ENCODE measurements at places on chromosomes 7 and 10. TPM values are rescaled to one million over a fixed set of nuclear protein-coding genes. Genes with fewer than 3 reads are reported as not detected.

GRCh38 chr7:137948083-137948844 lies 53.6 kb downstream of the CREB3L2 start:
- DNase-seq = no peak

GRCh38 chr7:102811942-102812678 lies 63.3 kb downstream of the FAM185A start:
- no peak for DNase-seq

GRCh38 chr7:51080622-51081269 lies 235.9 kb downstream of the COBL start:
- DNase-seq = no peak

The EMX2 gene
- total RNA-seq = not detected

DNA sequence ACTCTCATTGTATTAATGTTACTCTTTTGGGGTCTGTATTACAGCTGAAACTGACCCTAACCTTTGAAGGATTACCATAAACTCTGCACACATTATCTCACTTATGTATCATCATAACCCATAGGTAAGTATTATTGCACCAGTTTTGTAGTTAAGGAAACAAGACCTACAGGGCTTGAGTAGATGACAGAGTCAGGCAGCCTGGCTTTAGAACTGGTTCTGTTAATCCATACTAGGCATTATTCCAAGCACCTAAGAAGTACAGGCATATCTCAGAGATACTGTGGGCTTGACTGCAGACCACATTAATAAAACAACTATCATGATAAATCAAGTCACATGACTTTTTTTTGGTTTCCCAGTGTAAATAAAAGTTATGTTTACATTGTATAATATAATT lies 17.1 kb upstream of the AKR1B1 start:
- no peak for DNase-seq

DNA sequence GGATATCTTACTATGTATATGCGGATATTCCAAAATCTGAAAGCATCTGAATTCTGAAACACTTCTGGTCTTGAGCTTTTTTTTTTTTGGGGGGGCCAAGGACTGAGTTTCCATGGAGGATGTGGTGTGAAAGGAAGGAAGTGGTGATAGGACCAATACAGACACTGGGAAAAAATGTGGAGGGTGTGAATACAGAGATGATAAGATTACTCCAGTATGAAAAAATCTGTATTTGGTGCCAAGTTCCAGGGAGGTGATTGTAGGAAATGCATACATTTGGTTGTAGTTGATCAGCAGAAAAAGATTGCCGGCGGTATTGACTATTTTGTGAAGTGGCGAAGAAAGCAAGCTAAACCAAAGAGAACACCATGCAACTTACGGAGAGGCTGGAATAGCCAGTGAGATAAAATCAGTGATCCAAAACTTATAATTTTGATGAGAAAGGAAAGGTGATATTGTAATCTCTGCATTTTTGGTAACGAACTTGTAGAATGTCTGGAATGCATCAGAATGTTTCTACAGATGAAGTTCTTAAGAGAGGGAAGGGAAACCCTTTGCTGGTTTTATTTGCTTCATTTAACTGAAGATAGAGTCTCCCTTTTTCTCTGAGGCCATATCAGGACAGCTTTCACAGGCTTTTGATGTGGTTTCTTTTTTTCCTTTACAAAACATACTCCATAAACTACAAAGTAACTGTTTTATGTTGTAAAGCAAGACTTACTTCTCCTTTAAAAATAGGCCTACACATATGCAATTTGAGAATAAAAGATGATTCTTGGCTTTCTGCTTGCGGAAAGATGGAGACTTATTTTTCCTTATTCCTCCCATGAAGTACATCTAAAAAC lies 6.0 kb downstream of the WDR37 start:
- no peak for DNase-seq

DNA sequence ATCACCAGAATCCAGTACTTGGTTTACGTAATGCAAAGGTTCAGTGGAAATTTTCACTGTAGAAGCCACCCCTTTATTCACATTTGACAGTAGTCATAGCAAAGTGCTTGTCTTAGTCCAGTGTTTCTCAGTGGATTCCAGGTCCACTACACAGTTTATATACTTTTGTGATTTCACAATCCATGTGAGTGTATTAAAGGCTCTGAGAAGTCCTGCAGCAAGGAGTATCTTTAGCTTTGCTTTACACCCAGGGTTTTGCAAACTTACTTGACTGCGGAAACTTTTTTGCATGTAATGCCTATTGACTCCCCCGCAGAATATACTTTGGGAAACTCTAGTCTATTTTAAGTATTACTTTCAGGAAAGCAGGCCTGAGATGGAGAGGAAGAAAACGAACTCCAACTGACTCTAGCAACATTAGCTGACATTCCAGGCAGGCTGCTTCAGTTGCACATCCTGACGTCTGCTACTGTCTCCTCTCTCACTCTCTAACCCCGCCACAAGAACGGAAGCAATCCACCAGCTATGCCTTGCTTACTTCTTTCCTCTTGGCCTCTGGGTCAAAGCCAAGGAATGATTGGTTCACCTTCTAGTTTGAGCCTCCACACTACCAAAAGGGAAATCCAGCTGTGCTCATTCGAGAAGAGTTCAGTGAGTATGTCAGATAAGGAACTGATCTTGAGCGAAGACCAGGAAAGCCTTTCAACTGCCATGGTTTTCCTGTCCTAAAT lies 6.2 kb downstream of the PLXNA4 start:
- no peak for DNase-seq

DNA sequence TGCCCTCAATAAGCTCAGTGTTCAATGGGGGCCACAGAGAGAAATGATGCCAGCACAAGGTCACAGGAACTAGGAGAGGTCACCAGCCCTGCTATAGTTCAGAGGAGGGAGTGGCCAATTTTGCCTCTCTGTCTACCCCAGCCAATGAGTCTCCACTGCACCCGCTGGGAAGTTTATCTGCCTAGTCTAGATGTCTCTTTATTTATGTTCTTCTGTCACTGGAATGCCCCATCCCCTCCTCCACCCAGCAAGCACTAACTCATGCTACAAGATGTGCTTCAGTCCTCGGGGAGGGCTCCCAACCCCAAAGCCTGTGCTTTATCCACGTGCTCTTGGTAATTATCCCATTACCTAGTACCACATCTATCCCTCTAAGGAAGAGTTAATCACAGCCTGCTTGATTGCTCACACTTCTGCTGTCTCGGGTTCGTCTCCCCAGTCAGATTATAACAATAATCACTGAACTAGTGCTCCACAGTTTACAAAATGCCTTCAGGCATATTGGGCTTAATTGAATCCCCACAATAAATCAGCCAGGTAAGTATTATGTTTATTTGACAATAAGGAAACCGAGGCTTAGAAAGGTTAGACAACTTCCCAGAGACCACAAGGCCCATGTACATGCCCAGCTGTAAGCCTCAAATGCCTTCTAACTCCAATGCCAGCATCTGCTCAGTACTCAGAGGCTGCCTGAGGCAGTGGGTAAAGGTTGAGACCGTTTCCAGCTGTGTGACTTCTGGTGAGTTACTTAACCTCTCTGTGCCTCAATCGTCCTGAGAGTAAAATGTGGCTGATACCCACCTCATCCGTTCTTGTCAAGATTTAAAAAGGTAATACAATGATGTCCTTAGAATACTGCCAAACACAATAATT lies 3.9 kb downstream of the HIP1 start:
- no peak for DNase-seq

GRCh38 chr10:61283066-61283465 lies 170.1 kb downstream of the TMEM26 start:
- no peak for DNase-seq

The PRKCQ gene
- total RNA-seq = 40.8 TPM

DNA sequence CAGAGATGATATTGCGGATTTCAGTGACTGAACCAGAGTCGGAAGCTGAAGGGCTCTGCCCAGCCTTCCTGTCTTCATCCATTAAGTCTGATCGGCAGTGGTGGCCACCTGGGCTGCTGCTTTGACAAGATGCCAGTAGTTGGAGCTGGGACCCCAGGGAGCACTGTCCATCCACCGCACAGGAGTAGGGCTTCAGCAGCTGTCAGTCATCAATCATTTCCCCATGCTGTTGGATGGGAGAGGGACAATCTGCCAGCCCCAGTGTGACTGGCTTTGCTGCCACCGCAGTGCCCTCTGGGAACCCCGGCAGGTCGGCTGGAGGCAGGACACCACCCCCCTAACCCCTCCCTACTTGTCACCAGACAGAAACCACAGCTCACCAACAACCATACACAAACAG lies 23.0 kb upstream of the GPR146 start:
- no peak for DNase-seq

GRCh38 chr7:69403169-69403568 lies 195.1 kb upstream of the AUTS2 start:
- DNase-seq = no peak

GRCh38 chr7:46009211-46009610 lies 88.1 kb upstream of the IGFBP3 start:
- no peak for DNase-seq

Data from activated T-helper 2 cell treated with anti-CD3 and anti-CD28 coated beads, Interferon-gamma antibody, Interleukin-2, Interleukin-4, amounts not matched to agents 10 μg/mL and 5 μg/mL and 100 μg/mL, durations not matched to agents 14 hours and 24 hours and 36 hours (primary cell).